ENCODE measurements at places on chromosomes 1 and 21.
A peak's percentile ranks its signal among the peaks of the same experiment; 100 is the strongest.

GRCh38 chr1:84540759-84541158 is 33.5 kb downstream of the CTBS start:
- no peak for DNase-seq

- peak; percentile 19 for DNase-seq
These were observed 176.1 kb downstream of the CACNA1E start for GRCh38 chr1:181659321-181659957.

GRCh38 chr1:9910076-9910422 is at the start of gene CTNNBIP1:
Gene CTNNBIP1, minus strand, starts transcription at chr1:9910269. Its CDS starts 38,205 bp downstream, at chr1:9872064.
- DNase-seq = no peak

GRCh38 chr1:63350320-63350719 is 17.1 kb upstream of the ALG6 start:
- DNase-seq = no peak

DNA sequence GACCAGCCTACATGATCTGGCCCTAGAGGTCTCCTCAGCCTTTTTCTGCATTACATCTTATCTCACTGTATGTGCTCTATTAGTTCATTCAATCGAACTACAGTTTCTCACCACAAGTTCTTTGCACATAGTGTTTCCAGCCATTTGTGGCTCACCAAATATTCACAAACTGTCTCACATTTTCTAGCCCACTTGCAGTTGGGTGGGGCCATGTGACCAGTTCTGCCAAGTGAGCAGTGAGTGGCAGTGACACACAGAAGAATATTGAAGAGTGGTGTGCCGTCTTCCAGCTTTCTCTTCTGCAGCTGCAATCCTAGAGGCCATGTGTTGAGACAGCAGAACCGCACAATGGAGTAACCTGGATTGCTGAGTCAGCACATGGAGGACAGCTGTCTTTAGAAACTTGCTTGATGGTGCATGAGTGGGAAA is 103.2 kb upstream of the ZNF644 start:
- no peak for DNase-seq

DNA sequence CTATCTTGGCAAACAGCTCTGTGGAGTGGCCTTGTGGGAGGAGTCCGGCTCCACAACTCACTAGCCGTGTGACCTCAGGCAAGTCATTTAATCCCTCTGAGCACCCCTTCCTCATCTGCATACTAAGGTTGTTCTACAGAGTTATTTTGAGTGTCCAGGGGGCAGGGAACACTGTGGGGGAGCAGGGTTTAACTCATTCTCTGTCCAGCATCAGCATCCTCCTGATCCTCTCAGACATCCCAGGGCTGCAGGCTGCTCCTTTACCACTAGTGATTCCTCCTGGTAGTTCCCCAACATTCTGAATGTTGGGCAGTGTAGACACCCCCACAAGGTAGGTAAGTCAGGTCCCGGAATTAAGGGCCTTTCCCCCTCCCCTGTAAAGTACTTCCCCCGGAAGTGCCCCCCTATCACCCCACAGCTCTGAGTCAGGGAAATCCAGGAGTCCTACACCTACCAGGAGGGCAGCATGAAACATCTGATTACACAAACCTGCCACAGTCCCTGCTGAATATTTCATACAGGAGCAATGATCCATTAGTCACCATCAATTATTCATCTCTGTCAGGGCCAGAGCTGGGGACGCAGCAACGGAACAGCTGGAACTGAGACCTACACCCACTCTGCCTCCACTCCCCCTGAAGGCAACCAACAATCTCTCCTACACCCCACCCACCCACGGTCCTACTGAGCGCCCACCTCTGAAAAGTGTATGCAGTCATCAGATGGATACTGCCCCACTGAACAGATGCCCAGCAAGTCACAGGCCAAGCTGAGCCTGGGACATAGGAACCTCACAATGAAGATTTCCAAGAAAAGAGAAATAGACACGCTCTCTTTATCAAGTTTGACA is 20.5 kb downstream of the SYT2 start:
- no peak for DNase-seq

DNA sequence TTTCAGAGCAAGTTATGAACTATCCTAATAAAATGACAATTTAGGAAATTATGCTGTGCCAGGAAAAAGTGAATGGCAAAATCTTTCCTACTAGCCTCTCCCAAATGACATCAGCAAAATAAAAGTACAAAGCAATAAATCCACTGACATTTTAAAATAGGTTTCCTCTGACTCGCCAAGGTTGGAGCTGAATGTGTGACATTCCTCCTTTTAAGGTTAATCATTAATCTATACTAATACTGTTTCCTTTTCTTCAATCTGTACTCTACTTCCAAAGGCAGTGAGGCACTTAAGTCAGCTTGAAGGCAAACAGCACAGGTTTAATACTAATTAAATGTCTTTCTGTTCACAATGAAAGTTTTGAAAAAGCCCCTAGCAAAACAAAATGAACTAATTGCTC is 15.7 kb downstream of the RNF19B start:
- DNase-seq = no peak

DNA sequence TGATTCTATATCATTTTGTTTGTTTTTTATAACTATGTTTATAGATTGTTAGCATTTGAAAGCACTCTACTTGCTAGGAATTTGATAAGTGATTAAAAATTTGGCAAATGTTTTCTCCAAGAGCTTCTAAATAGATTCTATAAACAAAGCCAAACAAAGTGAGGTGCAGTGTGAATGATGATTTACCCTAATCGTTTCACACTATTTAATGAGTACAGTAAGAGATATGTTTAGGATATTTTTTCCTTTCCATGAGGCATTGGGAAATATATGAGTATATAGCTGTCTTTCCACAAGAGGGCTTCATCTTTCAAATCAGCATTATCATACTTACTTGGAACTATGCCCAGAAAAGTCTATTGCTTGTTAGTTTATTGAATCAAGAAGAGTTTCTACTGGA is 277.0 kb upstream of the BRINP3 start:
- DNase-seq = no peak

GRCh38 chr1:247840818-247841217 is 878 bp downstream of the OR11L1 start:
- DNase-seq = no peak

DNA sequence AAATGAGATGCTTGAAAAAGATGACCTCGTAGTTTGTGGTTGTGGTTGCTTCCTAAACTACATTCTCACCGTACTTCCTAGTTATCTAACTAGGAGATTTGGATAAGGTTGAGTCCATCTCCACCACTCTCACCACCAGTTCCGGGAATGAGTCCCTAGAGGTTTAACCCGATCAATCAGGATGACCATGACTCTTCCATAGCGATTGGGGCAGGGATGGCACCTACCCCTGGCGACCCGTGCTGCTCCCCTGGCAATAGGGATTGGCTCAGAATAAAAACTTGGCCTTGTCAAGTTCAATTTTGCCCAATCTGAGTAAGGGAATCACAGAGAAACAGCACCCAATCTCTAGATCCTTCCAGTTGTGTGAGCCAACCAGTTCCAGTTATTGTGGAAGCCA is 2.7 kb upstream of the MIS18A start:
- no peak for DNase-seq

DNA sequence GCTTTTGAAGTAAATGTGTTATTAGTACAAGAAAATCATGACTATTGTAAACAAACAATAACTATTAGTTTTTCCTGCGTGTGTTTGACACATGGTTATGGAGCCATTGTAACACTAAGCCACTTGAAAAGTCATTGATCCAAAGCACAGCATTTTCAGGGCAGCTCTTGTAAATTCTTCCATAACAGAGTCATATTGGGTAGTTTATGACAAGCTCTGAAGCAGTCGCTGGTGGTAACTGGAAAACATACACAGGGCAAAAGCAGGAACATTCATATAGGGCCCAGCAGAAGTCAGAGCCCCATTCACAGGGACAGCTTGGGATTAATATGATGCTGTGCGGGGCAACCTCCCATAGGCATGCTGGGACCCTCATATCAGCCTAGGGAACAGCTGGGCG is 483.2 kb upstream of the PTBP2 start:
- no peak for DNase-seq

DNA sequence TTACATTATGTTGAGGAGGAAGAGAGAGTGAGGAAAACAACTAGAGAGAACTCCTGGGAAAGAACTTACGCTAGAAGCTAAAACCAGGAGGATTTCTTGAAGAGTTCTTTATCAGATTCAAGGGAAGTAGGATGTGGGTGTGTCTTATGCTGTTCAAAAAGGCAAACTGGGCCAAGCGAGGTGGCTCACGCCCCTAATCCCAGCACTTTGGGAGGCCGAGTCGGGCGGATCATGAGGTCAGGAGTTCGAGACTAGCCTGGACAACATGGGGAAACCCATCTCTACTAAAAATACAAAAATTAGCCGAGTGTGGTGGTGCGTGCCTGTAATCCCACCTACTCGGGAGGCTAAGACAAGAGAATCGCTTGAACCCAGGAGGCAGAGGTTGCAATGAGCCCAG is 23.1 kb downstream of the SMG7 start:
- DNase-seq = no peak

DNA sequence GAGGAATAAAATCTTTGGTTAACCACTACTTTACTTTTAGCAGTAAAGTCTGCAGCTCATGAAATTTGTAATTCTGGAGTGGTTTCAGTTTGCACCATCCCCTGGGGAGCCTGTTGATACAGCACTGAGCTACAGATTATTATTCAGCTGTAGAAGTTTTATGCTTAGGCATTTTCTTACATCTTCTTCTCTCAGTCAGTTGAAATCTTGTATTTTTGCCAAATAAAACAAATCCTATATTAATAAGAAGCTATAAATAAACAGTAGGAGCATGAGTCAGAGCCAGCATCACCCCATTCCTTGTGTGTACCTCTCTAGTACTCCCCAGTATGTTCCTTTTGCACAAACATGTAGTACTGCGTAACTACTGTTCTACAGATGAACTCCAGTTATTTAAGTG is 118.9 kb downstream of the ATF6 start:
- DNase-seq = no peak
